EH (cell line): ENCODE measurements at places on chromosomes 2 and 18.

DNA sequence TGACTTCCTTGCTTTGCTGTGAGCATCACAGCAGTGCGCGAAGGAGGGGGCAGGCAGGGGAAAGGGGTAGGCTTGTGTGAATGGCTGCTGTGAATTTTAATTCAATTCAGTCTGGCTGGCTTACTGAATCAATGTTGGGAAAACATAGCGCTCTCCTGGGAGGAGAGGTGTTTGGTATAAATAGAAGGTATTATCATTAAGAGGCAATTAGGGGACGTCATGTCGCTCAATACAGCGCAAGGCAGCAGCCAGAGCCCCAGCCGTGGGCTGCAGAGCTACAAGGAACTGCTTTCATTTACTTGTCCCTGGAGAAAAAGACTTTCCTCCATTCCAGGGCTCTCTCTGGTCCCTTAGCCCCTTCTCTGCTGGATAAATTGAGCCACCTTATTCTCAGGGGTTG lies 181.4 kb upstream of the MSH6 start:
- DNase-seq: no peak

DNA sequence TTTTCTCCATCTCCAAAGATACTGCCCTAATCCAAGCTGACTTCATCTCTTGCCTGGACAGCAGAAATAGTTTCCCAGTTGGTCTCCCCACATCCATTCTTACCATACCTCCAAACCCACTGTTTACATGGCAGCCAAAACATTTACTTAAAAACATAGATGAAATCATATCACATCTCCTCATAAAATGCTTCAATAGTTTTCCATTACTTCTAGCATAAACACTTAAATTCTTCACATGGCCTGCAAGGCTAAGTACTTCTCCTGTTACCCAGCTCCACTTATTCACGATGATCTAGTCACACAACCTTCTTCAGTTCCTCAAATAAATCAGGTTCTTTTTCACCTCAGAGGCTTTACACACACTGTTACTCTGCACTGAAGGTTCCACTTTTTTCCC lies 185.8 kb upstream of the ACVR2A start:
- peak; percentile 66 for DNase-seq

DNA sequence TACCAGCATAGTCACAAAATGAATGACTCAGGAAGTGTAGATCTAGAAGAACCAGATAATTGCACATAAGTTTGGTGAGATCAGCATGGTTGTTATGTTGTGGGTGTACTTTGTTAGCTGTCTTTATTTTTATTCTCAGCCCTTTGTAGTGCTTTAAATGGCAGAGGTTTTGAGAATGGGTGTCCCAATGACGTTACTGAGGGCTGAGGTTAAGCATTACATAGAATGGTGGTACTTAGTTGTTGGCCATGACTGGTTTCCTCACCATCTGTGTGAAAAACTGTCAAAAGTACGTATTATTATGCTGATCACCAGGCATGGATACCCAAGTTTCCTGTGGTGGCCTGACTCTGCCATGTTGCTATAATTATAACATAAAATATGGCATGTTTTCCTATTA lies 165.8 kb downstream of the UBE2E3 start:
- no peak for DNase-seq

DNA sequence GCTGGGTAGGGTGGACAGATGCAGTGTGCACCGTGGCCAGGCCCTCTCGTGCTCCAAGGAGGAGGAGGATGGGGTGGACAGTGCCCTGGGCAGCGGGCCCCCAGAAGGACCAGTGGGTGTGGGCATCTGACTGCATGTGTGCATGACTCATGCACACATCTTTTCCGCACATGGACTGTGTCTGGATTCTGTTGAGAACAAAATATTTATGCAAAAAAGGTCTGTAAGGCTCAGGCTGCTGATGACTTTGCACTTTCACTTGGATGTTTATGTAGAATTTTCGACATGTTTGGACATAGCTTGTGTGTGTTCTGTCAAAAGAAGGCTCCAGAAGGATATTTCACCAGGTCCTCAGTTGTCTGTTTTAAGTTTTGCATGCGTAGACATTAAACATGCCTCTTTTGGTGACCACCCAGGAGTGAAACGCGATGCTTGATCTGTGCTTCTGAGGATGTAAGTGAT lies 45.6 kb downstream of the MTCL1 start:
- DNase-seq: peak; percentile 93
